Activated T-helper 1 cell treated with anti-CD3 and anti-CD28 coated beads, Interleukin-12 subunit alpha, Interleukin-12 subunit beta, Interleukin-2, Interleukin-4 antibody, amounts not matched to agents 30 ng/mL and 10 ng/mL and 1 ng/mL, durations not matched to agents 14 hours and 24 hours and 36 hours (primary cell): ENCODE measurements at places on chromosomes 7 and 10. TPM values are rescaled to one million over a fixed set of nuclear protein-coding genes. Genes with fewer than 3 reads are reported as not detected.

The BICC1 gene
- total RNA-seq: 0.03 TPM in 1 of 2 replicates, not detected in the other

The CPED1 gene
- not detected in 2 replicates for total RNA-seq

The CALHM2 gene
- total RNA-seq: 18.6 and 19.1 TPM in 2 replicates

The NUP205 gene
- total RNA-seq: 110 and 121 TPM in 2 replicates

The SRRM3 gene
- not detected in 2 replicates for total RNA-seq

The ARHGAP22 gene
- total RNA-seq: 0.66 and 1.2 TPM in 2 replicates

The SPRN gene
- total RNA-seq: not detected in 2 replicates

The WEE2 gene
- total RNA-seq: 0.10 and 0.12 TPM in 2 replicates

The PIP gene
- not detected in 2 replicates for total RNA-seq
